Gastrocnemius medialis (tissue), 4 donors: ENCODE measurements at places on chromosomes 11 and 22.

DNA sequence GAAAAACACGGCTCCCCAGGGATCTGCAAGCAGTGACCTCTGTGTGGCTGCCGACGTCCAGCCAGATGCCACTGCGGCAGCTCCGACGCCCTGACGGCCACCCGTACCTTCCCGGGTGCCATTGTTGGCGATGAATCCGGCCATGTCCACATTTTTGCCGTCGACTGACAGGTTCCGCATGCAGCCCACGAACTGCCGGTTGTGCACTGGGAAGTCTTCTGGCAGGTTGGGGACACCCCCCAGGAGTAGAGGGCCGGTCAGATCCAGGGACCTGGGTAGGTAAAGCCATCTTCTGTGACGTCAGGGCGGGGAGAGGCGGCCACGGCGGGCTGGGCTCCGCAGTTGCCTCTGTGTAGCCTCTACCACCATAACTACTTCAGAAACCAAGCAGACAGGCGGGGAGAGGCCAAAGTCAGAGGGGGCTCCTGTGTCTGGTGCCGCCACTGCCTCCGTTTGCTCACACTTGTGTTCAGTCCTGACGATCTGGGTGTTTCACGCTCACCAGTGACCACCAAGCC, 74.8 kb downstream of the TRMU start:
- no peak for DNase-seq

DNA sequence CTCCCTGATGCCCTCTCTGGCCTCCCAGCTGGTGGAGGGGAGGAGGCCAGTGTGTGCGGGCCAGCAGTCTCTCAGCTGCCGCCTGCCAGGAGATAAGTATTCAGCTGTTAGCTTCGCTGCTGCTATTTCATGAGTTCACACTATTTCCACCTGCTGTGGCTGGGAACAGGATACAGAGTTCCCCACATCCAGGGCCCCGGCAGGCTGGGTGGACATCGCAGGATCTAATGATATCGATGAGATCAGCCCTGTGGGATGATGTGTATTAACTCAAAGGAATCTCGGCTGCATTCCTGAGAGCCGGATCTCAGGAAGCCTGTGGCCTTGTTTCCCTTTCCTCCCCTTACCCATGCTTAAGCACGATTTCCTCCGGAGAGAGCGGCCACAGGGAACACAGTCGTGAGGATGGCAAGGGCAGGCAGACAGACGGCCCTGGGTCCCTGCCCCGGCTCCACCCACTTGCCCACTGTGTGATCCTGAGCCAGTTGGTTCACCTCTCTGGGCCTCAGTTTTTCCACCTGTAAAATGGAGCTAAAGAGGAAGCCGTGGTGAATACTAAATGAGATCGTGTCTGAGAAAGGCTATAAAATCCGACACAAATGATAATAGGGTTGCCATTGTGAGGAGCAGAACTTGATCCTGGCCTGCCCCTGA, 6.5 kb upstream of the PVALB start:
- no peak for DNase-seq

- no peak for DNase-seq
Measured at GRCh38 chr22:37225481-37225880, 13.2 kb upstream of the SSTR3 start.

GRCh38 chr11:5178046-5178837, 22.2 kb downstream of the OR51V1 start:
- no peak for DNase-seq

DNA sequence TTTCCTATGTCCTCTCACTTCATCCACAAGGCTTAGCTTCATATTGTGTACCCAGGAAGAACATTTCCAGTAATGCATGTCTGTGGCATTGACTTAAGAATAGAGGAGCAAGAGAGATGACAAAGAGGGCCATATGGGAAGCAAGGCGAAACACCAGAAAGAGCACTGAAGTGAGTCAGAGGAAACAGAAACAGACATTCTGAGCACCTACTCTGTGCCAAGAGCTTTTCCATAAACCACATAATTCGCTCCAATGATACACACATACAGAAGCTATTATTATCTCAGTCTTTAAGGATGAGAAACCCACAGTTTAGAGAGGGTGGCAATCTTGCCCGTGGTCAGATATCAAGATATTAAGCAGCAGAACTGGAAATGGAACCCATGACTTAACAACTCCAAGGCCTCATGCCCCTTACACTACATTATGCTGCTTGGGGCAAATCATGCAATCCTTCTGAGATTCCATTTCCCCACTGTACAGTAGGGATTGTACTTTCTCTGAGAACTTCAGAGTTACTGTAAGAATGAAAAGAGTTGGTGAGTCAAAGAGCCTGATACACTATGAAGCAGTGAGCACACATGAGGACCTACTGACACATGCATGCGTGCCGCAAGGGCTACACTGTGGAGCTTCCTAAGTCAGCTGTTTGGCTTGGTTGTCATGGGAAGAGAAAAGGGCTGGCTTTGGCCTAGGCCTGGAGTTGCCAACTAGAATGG, 126.6 kb downstream of the KCNC1 start:
- DNase-seq, result no peak

DNA sequence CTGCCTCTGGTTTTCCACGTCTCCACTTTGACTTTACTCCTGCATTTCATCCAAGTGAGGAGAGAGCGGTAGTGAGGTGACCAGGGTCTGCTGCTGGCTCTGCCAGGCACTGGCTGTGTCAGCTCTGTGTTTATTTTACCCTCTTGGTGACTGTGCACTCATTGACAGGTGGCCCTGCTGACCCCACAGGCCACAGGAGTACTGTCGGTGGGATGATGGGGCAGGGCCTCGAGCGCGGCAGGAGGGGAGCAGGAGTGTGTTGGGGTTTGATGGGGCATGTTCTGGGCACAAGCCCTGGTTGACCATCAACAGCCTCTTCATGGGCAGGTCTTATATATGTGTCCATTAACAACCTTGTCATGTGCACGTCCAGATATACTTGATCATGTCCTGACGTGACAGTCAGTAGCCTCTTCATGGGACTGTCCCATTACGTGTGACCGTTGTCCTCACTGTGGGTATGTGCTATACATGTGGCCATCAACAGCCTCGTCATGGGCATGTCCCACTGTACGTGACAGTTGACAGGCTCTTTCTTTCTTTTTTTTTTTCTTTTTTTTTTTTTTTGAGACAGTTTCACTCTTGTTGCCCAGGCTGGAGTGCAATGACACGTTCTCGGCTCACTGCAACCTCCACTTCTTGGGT, 31.4 kb upstream of the ACR start:
- DNase-seq, result no peak

DNA sequence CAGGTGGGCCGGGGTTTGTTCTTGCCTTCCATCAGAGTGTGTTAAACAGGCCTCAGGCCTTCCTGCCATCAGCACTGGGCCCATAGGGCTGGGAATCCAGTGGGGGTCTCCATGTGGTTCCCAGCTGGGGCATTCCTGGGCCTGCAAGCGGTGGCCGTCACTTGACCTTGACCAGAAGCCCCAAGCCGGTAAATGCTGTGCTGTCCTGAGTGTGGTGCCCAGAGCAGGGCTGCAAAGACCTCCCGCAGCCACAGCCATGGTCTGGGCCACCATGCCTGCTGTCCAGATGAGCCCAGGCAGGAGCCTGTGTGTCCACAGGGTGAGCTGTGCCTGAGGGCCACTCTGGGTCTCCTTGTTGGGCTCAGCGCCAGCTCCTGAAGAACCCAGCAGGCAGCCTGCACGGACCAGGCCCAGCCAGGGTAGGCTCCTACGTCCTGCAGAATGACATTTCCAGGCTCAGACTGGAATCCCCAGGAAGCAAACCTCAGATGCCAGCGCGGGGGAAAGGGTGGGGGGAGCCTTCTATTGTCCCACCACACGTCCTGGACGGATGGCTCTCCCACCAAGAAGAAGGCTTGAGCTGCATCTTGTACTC, 117.3 kb downstream of the KCNQ1OT1 start:
- peak; percentile 10 for DNase-seq
